ENCODE measurements at places on chromosomes 12 and 14.

- no peak for DNase-seq
Observed at GRCh38 chr12:24728366-24728765, 220.5 kb downstream of the BCAT1 start.

DNA sequence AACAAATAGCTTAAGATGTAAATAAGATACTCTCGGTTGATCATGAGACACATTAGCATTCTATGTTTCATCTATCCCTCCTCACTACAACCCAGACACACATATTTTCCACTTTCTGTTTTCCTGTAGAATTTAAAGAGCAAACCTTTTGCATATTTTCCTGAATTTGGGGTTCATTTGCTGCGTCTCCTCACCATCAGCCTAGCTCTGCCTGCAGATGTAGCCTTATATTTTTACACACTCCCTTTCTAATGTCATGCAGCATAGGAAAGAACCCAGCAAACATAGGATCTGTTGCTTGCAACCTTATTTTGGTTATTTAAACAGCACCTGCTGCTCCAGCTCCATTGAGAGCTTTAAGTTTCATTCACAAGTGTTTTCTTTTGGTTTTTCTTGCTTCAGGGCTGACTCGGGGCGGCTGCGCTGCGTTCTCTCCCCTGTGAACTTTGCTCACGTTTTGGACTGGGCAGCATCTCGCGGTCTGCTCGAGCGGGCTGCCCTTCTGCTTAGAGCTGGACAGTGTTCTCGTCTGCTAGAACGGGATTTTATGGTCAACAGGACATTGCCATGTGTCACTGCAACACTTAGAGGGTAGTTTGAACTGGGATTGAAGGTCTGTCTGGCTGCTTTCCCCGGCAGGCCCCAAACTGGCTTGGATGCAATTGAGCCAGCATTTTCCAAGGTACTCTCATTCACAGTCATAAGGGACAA is 57.8 kb upstream of the VRK1 start:
- DNase-seq = no peak

DNA sequence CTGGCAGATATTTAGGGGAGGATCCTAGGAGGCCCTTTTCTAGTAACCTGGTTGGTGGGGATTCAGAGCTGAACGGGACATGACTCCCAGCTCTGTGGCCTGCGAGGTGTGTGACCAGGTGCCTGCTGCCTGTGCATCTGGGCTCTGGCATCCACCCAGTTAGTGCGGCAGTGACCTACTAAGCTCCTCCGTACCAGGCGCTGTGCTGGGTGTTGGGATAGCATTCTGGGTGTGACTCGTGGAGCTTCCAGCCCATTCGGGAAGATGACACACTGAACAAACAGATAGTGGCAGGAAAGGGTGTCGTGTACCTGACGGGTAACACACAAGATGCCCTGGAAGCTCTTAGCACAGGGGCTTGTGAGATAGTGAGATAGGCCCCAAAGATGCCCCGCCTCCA is 80.9 kb downstream of the ACACB start:
- DNase-seq = no peak

GRCh38 chr12:83082690-83083276 is 396.1 kb downstream of the TMTC2 start:
- no peak for DNase-seq

GRCh38 chr14:53011053-53011462 is 60.2 kb upstream of the FERMT2 start:
- peak; percentile 66 for DNase-seq
